ENCODE measurements at places on chromosomes 5 and 9.

GRCh38 chr9:33233626-33234342 lies 6.2 kb upstream of the SPINK4 start:
- DNase-seq = no peak

DNA sequence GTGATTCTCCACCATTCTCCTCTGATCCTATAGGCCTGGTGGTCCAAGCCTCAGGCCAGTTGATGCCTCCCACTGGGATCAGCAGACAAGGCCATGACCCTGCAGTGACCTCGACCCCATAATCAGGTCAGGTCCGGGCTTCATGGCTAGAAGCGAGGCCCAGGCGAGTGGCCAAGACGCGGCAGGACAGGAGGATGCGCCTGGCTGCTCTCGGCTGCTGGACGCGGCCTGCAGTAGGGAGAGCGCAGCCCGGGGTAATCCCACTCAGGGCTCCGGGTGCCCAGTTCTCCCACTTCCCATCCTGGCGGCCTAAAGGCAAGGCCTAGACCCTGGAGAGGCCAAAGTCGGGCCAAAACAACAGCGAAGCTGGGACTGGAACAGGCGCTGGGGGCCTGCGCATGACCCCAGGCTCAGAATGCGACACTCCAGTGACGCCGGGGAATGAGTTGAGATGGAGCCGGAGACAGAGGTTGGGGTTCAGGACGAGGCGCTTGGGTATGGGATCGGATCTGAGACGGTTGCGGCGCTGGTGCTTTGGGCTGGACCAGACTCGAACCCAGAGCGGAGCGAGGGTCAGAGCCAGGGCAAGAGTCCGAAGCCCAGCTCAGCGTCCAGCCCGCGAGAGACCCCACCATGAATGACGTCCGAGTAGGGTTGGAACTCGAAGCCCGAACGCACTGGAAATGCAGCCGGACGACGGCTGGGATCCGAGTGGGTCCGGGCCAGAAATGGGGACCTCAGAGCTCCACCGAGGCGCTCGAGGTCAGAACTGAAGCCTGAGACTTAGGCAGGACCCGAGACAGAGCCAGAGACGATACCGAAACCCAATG lies 3.2 kb downstream of the LHX6 start:
- no peak for DNase-seq

DNA sequence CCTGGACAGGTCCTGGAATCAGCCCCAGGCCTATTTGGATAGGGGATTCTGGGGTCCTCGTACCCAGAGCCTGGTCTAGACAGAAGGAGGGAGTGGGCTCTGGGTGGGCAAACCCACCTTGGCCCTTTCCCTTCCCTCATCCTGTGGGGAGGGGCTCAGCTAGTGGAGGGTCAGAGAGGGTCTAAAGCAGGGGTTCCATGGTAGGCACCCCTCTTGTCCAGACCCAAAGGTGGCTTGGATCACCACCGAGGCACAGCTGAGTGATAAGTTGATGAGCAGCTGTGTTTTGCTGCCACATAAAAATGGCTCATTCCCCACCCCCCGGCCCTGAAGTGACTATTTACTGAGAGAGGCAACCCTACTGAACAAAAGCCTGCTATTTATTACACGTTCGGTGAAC lies 53.8 kb upstream of the KCNMB1 start:
- no peak for DNase-seq

GRCh38 chr9:92463984-92464383 lies 18.3 kb downstream of the ASPN start:
- no peak for DNase-seq

DNA sequence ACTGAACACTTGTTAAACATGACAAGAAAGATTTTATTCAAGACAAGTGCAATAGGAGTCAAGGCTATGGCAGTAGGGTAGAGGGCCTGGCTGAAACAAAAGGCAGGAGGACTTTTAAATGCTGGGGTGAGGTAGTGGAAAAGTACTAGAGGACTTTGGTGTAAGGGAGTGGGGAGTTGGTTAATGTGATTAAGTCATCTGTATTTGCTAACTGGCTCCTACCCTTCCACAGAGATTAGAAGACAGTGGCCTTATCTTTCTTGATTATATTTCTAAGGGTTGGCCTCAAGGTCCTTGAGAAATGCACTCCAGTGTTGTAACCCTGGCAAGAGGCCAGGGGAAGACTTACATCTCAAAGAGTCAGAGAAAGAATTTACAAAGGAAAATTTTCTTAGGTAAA lies 160.2 kb upstream of the FTMT start:
- DNase-seq = no peak

DNA sequence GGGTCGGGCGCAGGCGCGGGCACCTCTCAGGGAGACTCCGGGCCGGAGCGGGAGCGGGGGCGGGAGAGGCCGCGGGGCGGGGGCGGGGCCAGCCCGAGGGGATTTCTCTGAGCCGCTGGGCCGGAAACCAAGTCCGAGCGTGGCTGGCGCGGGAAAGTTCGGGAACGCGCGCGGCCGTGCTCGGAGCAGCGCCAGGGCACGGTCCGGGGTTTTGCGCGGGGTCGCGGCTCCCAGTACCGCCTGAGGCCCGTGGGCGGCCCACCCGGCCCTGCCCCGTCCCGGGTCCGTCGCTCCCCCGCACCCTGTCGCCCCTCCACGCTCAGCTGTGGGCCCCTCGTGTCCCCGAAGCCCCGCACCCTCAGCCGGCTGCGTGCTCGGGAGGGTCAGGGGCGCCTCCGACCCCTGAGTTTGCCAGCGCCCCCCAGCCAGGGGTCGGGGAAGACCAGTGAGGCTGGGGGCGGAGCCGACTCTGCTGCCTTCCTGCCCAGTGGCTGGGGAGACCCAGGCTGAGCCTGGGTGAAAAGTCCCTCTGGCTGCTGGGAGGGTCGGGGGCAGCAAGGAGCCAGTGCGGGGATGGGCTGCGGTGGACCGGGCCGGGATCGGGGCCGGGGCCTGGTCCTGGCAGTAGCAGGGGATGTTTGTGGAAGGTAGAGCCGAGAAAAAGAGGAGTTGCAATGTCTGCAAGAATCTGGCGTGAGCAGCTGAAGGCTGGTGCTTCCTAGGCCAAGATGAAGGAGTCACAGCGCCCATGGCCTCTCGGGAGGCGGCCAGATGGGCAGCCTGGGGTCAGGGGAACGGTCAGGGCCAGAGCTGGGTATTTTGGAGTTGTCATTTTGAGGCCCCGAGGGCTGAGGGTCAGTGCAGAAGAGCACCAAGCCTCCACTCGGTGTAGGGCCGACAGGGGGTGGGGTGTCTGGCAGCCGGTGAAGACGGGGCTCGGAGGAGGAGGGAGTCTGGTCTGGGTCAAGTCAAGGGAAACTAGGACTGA lies 588 bp downstream of the TRAF2 start:
- DNase-seq = peak; percentile 54

- DNase-seq = no peak
These were observed 144.7 kb upstream of the TBC1D2 start for GRCh38 chr9:98399950-98400683.

DNA sequence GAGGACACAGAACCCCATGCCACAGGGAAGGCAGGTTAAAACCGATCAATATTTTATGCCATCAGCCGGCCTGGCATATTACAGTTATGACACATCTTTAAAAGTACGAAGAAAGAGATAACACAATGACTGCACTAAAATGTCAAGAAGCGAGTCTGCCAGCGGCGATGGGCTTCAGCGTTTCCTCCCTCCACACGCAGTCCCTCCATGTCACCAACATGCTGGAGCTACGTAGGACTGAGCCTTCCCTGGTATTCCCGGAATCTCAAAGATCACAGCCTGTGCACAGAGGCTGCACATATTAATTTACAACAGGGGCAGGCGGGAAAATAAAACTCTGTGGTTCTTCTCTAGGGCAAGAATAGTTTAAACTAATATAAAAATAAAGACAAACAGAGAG lies 257.7 kb downstream of the IRX1 start:
- DNase-seq = no peak

GRCh38 chr5:149732324-149733128 lies 2.4 kb downstream of the PPARGC1B start:
- peak; percentile 20 for DNase-seq

DNA sequence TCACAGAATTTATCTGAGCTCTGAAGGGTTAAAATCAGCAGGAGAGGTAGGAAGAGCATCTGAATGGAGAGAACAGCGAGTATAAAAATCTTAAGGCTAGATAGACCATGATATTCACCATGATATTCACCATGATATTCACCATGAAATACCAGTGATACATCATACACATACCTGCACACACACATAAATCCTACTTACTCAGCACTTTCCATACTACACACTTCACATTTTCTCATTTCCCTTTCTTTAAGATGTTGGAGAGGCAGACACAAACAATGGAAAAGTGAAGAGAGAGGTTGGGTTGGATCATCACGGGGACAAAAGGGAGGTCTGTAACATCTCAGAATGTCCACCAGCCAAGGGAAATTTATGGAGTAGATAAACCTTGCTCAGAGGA lies 66.4 kb upstream of the ATP10B start:
- DNase-seq = no peak

GRCh38 chr9:80435591-80435990 lies 863.8 kb downstream of the TLE4 start:
- DNase-seq = no peak

GRCh38 chr9:70043689-70044489 lies at the start of gene MAMDC2:
TSS of gene MAMDC2 (plus strand) at chr9:70043848. CDS start at chr9:70044198, 350 bp downstream.
- DNase-seq = peak; percentile 59

- no peak for DNase-seq
These were observed 205.2 kb downstream of the PIK3R1 start for GRCh38 chr5:68420476-68421344.

- DNase-seq = no peak
These were observed 51.2 kb downstream of the MRPS27 start for GRCh38 chr5:72268753-72269410.

- no peak for DNase-seq
These were observed 7.5 kb upstream of the CRB2 start for GRCh38 chr9:123348317-123348992.

GRCh38 chr9:129010267-129010975 lies 17.7 kb downstream of the SH3GLB2 start:
- no peak for DNase-seq

DNA sequence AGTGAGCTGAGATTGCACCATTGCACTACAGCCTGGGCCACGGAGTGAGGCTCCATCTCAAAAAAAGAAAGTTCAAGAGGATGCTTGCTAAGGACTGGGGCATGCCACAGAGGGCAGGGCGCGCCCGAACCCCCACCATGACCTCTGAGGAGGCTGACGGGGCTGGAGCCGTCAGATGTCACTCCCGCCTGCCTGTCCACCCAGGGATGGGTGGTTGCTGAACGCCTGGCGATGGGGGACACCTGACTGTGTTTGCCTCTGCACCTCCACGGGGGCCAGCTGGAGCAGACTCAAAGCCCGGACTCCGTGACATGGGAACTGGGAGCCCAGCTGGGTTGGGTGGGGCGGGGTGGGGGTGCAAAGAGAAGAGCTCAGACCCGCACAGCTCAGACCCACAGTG lies 31.9 kb downstream of the ADAMTSL2 start:
- DNase-seq = no peak

DNA sequence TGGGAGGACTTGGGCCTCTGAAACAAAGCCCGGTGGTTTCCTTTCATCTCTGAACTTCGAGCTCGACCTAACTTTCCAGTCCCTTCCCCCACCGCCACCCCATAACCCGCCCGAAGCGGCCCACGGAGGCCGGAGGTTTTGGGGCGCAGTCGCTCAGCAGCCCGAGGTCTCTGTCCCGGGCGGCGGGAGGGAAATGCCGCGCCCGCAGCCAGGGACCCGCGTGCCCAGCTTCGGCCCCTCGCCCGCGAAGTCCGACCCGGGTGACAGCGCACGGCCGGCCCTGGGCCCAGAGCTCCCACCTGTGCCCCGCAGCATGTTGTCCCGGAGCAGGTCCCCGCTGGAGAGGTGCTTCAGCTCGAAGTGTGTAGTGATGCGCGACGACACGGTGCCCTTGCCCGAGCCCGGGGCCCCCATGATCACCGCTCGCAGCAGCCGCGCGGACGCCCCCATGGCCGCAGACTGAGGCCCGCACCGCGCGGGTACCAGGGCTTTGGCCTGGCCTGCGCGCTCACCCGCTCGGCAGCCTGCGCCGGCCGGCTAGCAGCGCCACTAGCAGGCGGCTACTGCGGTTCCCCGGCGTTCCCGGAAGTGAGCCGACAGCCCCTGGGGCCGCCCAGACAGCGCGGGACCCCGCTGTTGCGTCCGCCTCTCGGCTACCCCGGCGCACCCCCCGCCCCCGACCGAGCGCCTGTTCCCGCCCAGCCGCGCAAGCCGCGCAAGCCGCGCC lies at the start of gene AK3:
Gene AK3, minus strand, starts transcription at position 565 of the 727 bp plus-strand sequence. Its CDS starts 115 bp downstream, at position 450.
- DNase-seq = peak; percentile 91

DNA sequence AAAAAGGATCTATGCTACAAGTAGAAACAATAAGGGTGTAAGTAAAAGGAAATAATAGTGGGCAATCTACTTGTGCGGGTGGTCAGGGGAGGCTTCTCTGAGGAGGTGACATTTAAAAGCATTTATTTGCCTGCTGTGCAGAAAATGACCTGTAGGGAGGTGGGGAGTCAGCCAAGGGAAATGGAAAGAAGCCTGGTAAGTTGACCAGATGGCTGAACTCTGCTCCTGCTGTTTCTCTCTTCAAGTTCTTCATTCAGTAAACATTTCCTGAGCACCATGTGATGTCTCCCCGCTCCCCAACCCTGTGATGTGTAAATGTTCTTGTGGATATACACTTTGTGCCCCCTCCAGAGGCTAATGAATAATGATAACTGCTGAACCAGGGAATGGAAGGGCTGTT lies 9.9 kb upstream of the SPIN1 start:
- DNase-seq = no peak

GRCh38 chr5:75690669-75691068 lies 26.6 kb downstream of the POC5 start:
- DNase-seq = no peak

Data from hindlimb muscle (tissue), 1 donor.